Hindlimb muscle (tissue), 1 donor: ENCODE measurements at places on chromosomes 12 and 14.

GRCh38 chr12:128789356-128789929, 34.3 kb downstream of the SLC15A4 start:
- no peak for DNase-seq

DNA sequence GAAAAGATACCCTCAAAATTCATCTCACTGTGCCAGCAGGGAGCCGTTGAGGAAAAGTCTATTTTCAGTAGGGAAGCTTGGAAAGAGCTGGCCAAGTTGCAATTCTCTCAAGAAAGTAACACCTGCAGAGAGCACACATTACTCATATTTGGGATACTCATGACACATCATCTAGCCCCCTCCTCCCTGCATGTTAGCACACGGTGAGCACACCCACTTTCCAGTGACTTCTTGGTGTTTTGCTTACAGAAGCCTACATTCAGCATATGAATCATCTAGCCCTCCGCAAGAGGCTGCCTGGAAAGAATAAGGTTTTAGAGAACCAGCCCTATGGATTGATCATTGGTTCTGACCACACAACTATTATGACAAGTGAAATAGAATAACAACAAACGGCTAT, 124.5 kb downstream of the PTPRO start:
- no peak for DNase-seq

- peak; percentile 11 for DNase-seq
These were observed 425.8 kb upstream of the ATXN7L3B start for GRCh38 chr12:74111688-74112360.

DNA sequence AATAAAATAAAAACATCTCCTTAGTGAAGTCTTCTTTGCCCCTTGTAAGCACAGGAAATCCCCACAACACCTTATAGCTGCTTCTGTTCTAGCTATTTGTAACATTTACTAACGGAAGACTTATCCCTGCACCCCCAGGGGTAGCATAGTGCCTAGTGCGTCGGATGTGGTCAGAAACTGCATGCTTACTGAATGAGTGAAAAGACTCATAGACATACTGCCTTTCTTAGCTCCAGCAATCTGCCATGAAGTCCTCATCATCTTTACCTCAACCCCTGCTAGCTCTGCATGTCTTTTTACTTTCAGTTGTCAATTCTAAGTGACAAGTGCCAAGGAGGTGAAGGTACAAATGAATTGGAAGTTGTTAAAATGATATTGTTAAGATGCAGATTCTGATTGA, 12.9 kb downstream of the RIOX1 start:
- DNase-seq: no peak

- no peak for DNase-seq
These were observed 62.7 kb downstream of the CAND1 start for GRCh38 chr12:67331828-67332227.
